Hepatic stellate cell (primary cell): ENCODE measurements at places on chromosomes 1 and 21.

DNA sequence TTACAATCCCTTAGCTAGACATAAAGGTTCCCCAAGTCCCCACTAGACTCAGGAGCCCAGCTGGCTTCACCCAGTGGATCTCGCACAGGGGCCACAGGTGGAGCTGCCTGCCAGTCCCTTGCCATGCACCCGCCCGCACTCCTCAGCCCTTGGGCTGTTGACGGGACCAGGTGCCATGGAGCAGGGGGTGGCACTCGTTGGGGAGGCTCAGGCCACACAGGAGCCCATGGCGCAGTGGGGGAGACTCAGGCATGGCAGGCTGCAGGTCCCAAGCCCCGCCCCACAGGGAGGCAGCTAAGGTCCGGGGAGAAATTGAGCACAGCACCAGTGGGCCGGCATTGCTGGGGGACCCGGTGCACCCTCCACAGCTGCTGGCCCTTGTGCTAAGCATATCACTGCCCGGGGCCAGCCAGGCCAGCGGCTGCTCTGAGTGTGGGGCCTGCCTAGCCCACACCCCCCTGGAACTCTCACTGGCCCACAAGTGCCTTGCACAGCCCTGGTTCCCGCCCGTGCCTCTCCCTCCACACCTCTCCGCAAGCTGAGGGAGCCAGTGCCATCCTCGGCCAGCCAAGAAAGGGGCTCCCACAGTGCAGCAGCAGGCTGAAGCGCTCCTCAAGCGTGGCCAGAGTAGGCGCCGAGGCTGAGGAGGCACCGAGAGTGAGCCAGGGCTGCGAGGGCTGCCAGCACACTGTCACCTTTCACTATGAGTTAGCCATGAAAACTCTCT lies 117.8 kb downstream of the LIPI start:
- no peak for DNase-seq

GRCh38 chr1:217590598-217590997 lies 40.3 kb downstream of the GPATCH2 start:
- DNase-seq: no peak

DNA sequence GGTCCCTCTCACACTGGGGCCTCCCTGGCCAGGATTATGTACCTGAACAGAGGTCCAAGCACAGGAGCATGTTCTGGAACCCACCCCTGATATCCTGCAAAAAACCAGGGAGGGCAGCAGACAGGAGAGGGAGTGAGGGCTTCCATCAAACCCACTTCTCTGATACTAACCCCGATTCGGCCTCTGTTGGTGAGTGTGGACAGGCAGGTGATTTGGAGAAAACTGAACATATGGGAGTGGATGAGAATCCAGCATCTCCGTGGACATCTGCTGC lies 215.3 kb downstream of the MATN1 start:
- no peak for DNase-seq

- DNase-seq: no peak
These were observed 705 bp downstream of the FCRL1 start for GRCh38 chr1:157819215-157819614.

DNA sequence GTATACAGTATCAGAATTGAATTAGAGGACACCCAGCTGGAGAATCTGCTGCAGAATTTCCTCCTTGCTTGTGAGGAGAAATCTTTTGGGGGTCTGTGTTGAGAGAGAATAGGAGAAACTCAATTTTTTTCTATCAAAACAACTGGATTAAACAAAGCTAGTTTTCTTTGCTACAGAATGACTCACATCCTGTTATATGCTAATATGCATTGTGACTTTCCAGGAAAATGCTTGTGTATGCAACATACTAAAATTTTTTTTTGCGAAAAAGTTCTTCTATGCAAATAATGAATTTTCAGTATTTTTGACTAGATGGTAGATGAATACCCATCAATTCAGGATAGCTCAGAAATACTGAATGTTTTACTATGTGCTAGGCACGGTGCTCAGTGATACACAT lies 2.2 kb downstream of the VAMP4 start:
- DNase-seq: no peak

GRCh38 chr1:15386164-15386749 lies 23.4 kb upstream of the EFHD2 start:
- DNase-seq: peak; percentile 42

DNA sequence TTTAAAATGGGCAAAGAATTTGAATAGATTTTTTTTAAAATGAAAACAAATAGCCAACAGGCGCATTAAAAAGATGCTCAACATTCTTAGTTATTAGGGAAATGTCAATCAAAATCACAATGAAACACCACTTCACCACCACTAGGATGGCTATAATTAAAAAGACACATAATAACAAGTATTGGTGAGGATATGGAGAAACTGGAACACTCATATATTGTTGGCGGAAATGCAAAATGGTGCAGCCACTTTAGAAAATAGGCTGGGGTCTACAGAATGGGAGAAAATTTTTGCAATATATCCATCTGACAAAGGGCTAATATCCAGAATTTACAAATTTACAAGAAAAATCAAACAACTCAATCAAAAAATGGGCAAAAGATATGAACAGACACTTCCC lies 107.8 kb upstream of the FOXD3 start:
- no peak for DNase-seq
